Thymus (tissue), 14 donors: ENCODE measurements at places on chromosomes 12 and 14.

GRCh38 chr12:103529306-103529705, 33.5 kb upstream of the C12orf42 start:
- DNase-seq, result no peak

DNA sequence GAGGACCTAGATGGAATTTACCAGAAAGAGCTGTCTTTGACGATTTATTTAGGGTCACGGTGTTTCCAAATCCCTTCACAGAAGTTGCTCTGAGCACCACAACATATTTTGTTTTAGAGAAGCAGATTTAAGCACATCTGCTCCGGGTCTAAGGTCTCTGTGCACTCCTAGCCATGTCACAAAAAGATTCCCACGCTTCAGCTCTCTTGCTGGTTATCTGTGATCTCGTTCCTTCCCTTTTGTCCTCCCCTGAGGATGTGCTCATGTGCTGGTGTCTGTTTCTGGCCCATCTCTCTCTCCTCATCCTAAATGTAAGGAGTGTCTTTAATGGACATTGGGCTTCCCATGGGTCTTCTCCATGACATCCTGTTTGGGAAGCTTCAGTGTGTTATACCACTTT, 53.7 kb upstream of the GNPNAT1 start:
- DNase-seq, result no peak

- DNase-seq, result no peak
These were observed 589 bp upstream of the HVCN1 start for GRCh38 chr12:110689281-110690126.

DNA sequence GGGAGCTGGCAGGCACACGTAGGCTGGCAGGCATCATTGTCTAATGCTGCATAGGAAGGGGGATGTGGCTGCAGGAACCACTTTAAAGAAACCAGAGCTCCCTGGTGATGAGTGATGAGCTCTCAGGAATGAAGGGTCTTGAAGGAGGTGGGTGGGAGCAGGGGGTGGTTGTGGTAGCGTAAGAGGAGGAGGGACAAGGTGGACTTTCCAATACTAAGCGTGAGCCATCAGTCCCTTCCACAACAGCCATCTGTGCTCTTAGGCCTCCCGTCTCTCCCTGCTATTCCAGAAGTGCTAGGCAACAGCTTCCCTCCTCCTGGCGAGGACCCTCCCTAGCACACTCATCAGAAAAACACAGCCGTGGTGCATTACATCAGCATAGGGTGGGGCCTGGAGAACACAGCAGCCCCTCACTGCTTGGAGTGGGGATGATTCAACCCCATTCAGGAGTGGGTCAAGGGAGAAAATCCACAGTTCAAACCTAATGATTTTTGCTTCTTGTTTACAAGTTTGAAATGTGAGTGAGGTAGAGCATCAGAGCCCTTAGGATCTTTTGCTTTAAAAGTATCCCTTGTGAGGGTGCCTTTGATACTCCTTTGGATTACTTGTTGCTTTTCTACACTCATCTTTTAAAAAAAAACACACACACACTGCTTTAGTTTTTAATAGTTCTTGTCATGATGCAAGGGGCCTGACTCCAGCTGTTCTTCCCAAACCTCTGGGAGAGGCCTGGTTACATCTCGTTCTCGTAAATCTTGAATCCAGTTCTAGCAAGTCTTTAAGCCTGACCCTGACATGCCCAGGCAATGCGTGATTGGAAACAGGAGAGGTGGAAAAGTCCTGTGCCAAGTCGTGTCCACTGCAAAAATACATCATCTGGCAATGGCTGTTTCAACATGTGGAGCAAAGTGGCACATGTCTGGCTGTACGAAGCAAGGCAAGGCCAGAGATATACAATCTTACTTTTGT, 356.4 kb upstream of the DDHD1 start:
- DNase-seq, result no peak

DNA sequence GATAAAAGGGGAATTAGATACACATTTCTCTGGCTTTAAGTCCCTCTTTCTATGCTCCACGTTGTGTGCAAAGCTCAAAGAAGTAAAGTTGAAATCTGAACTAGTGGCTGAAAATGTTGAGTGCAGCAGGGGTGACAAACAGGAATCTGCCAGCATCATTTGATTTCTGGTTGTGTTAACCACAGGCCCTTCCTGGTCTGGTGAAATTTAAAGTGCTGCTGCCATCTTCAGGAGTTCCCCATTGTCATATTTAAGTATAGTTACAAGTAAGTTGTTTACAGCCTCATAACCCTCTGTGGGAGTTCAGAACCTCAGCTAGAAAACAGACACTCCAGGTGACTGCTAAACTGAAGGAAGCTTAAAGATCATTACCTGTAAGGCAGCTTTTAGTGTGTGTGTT, 90.9 kb upstream of the CCDC196 start:
- peak; percentile 14 for DNase-seq

GRCh38 chr12:122243965-122244364, 18.1 kb upstream of the DIABLO start:
- no peak for DNase-seq
